NCI-H345 (cell line): ENCODE measurements at places on chromosomes 1 and 21.
A peak's percentile ranks its signal among the peaks of the same experiment; 100 is the strongest.

- DNase-seq: no peak
These were observed 439.8 kb upstream of the RUNX1 start for GRCh38 chr21:35488946-35489345.

GRCh38 chr1:113786069-113786468 is 26.2 kb downstream of the RSBN1 start:
- no peak for DNase-seq

DNA sequence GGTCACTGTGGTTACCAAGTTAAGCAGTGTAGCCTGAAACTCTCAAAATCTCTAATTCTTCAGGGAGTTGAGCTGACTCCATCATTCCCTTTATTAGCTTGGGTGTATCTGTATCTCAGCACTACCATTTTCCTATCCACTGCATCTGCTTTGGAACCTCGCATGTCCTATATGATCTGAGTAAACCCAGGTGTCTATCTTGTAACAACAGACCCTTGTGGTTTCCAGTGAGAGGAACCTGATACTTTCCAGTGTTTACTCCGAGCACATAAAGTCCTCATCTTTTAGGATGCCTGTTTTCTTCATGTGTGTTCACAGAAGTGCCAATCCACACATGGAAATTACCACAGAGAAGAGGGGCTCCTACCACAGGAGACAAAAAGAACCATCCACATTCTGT is 650.4 kb downstream of the LMO4 start:
- DNase-seq: no peak

GRCh38 chr1:42085596-42085995 is 67.6 kb upstream of the GUCA2B start:
- no peak for DNase-seq

DNA sequence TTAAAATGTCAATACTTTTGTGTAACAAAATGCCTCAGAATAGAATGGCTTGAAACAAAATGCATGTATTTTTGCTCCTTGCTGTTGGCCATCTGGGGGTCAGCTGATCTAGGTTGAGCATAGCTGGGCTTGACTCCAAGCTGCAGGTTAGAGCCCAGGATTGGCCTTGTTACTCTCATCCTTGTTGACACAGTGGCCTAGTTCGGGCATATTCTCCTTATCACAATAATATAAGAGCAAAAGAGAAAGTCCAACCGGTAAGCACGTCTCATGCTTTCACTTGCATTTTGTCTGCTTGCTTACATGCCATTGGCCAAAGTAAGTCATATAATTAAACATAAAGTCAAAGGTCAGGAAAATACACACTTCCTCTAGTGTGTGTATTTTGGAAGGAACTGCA is 456.2 kb downstream of the KCNT2 start:
- no peak for DNase-seq

GRCh38 chr1:55326496-55327243 is 111.5 kb upstream of the USP24 start:
- DNase-seq: no peak

GRCh38 chr21:33362044-33362555 is 37.3 kb downstream of the IFNAR1 start:
- DNase-seq: peak; percentile 18

- DNase-seq: no peak
These were observed 248.1 kb upstream of the DEPDC1 start for GRCh38 chr1:68745011-68745410.

- no peak for DNase-seq
These were observed 25.7 kb downstream of the AADACL4 start for GRCh38 chr1:12669529-12670068.

- peak; percentile 29 for DNase-seq
These were observed 9.2 kb upstream of the KCNQ4 start for GRCh38 chr1:40774266-40774998.

GRCh38 chr1:8147956-8148355 is 121.8 kb upstream of the ERRFI1 start:
- DNase-seq: no peak

DNA sequence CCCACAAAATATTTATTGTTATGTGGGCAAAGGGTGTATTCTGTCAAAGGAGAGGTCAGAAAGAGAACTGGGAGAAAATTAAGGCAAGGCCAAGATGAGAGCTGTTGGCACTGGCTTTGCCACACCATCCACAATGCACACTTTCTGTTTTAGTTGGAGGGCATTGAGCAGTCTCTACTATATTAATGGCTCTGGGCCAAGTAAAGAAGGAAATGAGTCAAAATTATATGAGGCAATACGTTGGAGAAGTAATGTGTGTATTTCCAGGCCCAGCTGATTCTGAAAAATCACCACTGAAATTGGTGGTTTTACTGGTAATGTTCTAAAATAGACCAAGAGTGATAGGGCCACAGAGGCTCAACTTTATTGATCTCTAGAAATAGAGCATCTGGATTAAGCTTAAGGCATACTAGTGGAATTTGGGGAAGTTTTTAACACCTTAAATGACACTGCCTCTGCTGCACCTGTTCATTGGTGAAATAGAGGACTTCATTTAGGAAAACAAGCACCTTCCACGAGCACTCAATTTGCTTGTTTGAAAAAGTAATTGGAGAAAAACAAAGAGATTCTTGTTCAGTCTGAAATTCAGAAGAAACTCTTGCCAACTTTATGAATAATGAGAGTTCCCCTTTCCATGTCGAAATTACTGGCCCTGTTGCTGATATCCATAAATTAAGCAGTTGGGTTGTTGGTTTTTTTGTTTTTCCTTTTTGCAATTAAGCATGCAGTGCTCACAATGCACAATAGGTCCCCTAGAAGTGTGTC is 424.9 kb downstream of the ADGRL2 start:
- peak; percentile 59 for DNase-seq
